SK-N-SH (cell line): ENCODE measurements at places on chromosomes 16 and 17.
A peak's percentile ranks its signal among the peaks of the same experiment; 100 is the strongest.

- no peak for DNase-seq
Measured at GRCh38 chr17:82324566-82325285, 7.3 kb upstream of the CD7 start.

GRCh38 chr16:66127459-66128370, 238.8 kb upstream of the CDH5 start:
- peak; percentile 56 for DNase-seq

GRCh38 chr16:14061732-14062259, 9.3 kb upstream of the MRTFB start:
- no peak for DNase-seq

DNA sequence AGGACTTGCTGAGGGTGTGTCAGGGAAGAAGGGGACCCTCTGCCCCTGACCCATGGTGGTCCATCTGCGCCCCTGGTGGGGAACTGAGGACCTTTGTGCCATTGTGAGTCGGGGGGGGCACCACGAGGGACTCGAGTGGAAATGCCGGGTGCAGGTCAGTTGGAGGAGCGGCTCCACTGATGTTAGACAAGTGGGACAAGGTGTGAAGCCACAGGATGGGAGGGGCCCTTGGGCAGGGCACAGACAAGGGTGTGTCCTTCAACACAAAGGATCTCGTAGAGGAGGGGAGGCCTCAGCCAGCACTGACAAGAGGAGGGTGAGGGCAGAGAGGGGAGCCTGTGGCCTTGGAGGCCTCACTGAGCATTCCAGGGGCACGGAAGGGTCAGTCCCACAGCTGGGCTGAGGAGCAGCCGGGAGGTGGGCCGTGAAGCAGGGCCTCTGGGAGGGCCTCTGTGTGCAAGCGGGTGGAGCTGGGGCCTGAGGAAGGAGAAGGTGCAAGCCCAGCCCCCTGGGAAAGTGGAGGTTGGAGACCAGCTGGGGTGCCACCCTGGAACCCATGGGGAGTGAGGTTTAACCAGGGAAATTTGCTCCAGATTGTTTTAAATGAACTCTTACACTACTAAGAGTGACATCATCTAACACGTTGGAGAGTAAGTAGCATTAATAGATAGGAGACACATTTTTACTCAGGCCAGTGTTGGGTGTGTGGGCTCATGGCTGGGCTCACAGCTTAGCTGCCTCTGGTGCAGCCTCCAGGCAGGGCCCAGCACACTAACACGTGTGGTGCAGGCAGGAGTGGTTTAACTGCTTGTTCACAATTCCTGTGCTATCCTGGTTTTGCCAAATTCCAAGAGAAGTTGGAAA, 27.9 kb downstream of the NARF start:
- no peak for DNase-seq

DNA sequence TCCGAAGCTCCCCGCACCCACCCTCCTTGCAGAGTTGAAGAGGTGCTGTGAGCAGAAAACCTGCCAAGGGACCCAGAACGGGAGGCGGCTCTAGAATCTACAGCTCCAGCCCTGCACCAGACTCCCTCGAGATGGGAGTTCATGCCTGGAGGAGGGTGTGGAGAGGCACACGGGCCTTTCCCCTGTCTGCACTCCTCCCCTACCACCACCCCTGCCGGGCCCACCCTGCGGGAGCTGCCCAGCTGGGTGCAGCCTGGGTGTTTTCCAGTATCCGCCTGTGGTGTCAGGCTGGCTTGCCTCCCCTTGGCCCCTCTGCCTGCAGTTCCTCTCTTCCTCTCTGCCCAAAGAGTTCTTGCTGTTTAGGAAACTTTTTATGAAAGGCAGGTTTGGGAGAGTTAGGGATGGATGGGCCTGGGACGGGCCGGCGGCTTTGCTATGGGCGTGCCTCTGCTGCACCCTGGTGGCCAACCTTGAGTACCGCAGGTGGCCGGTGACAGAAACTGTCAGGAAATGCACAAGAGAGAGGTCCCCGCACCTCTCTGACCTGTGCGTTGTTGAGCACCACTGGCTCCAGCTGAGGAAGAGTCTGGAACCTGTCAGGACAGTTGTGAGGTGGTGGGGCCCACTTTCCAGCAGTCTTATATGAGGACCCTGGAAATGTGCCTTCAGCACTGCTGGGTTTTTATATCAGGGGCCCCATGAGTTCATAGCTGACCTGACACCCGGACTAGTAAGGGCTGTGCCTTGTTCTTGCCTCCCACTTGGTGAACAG, 354.1 kb downstream of the SEC14L1 start:
- peak; percentile 96 for DNase-seq

DNA sequence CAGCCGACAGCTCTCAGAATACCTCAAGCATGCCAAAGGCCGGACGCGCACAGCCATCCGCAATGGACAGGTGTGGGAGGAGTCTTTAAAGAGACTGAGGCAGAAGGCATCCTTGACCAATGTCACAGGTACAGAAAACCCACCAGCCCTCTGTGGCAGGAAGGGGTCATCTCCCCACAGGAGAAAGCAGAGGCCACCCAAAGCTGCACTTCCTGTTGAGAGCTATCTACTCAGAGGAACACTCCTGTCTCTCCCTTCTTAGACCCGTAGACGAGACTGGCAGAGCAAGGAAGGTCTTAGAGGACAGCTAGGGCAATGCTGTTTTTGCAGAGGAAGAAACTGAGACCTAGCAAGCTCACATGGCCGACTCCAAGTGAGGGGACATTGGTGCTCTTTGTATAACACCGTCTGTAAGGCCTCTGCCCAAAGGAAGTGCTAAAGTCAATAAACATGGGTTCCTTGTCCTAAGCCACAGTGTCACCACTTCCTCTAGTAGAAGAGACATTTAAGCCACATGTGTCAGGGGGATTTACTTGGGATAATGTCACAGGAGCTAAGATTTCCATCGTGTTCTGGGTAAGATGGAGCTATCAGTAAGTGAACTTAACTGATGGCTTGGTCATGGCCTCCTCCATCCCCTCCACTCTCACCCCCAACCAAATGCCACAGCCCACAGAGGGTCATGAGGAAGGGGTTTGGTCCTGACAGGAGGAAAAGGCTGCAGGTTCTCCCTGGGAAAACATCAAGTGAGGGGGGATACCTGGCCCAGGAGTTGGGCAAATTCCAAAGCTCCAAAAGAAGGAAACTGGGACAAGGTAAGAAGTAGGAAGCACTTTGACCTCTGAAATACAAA, 9.4 kb downstream of the LPO start:
- DNase-seq, result no peak

- DNase-seq, result no peak
Measured at GRCh38 chr16:14303639-14304394, 232.7 kb downstream of the MRTFB start.

DNA sequence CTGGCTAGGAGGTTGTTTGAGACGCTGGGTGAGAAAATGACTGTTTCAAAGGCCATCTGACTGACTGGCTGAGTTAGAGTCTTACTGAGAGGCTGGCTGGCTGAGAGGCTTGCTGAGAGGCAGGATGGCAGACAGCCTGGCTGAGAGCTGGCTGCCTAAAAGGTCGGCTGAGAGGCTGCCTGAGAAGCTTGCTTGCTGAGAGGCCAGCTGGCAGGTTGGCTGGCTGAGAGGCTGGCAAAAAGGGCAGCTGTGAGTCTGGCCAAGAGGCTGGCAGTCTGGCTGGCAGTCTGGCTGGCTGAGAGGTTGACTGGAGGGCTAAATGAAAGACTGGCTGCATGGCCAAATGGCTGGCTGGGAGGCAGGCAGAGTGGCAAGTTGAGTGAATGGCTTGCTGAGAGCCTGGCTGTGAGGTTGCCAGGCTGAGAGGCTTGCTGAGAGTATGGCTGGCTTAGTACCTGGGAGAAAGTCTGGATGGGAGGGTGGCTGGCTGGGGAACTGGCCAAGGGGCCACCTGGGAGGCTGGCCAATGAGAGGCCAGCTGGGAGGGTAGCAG, 35.3 kb upstream of the ACSM2B start:
- DNase-seq, result no peak

DNA sequence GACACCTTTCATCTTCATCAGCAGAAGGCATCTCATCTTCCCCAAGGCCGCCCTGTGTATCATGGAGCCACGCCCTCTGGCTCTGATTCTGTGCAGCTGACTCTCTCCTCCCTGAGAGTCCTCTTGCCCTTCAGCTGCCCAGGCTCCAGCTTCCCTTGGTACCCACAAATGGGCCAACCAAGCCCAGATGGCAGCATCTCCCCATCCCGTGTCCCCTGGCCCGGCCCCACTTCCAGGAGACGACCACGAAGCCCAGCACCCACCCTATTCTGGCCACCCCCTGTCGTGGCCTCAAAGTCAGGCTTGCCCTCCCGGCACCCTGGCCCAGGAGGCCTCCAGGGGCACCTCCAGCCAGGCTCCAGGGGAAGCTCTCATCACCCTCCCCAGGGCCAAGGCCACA, 31.3 kb upstream of the KSR1 start:
- DNase-seq, result no peak

DNA sequence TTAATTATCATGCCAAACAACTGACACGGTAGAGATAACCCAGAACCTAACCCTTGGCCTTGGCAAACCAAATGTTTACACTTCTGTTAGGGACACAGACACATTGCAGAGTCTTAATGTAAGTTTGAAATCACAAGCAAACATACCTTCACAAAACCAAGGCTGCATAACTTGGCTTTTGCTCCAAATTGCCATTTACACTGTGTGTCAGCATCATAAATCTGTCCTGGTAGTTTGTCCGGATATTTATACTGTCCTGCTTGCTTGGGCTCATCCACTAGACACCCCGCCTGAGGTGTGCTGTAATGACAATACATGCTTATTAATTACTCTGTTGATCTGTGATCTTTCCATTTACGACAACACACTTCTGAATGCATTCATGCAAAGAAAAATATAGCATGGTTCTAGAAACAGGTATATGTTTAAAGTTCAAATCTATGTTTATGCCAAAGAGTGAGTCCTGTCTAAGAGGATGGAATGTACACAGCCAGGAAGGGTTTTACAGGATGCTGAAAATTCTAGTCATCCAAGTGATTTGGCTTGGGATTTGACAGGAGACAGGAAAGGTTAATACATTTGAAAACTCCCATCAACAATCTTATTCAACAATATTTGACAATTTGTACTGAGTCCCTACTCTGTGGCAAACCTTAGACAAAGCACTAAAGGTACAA, 81.1 kb downstream of the ADAMTS18 start:
- DNase-seq, result no peak

DNA sequence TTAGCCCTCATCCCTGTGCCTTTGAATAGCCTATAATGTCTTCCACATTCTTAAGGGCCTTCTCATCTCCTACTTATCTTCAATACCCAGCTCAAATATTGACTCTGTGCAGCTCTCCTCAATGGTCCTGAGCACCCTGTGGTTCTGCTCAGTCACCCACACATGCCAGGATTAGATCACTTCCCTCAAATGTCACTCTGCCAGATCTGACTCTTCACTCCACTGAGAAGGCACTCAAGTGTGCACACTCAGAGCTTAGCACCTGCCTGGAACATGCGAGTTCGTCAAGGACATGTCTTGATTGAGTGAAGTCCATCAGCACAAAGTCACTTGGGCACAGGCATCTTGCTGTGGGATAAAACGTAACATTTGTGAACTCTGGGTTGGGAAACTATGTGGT, 404.8 kb downstream of the CDH13 start:
- no peak for DNase-seq

GRCh38 chr17:3915995-3916696, at the start of gene P2RX1:
Gene P2RX1, minus strand, starts transcription at chr17:3916465. Its CDS starts 240 bp downstream, at chr17:3916225.
- no peak for DNase-seq

DNA sequence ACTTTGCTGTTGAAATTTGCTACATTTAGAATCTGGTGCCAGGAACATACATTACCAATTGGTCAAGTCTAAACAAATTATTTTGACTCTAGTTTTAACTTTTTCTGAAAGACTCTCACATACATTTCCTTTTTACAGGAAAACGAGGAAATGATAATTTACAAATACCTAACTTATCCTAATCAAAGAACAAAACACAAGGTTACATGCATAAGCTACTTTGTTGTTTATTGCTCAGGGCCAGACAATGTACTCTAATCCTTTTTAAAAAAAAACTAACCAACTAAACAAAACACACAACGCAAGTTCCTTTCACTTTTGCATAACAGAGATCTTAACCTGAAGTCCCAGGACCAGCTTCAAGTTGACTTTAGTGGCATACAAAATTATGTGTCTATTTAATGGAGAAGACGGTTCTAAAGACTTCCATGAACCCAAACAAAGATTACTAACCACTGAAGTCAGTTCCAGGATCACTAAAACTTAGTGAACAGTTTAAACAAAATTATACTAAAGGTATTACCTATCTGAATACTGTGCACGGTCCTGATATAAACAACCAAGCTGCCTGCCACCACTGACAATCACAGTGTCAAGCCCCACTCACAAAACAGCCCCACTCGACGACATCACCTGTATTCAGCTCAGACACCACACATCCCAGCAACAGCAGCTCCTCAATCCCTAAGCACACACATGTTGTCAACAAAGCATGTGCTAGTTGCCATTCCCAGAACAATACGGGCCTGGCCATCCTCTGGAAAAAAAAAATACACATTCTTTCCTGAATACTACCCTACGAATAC, 1.9 kb downstream of the ZNF652 start:
- no peak for DNase-seq
